Muscle of leg (tissue), 16 donors: ENCODE measurements at places on chromosomes 4 and X. TPM values are rescaled to one million over a fixed set of nuclear protein-coding genes. Genes with fewer than 3 reads are reported as not detected.

DNA sequence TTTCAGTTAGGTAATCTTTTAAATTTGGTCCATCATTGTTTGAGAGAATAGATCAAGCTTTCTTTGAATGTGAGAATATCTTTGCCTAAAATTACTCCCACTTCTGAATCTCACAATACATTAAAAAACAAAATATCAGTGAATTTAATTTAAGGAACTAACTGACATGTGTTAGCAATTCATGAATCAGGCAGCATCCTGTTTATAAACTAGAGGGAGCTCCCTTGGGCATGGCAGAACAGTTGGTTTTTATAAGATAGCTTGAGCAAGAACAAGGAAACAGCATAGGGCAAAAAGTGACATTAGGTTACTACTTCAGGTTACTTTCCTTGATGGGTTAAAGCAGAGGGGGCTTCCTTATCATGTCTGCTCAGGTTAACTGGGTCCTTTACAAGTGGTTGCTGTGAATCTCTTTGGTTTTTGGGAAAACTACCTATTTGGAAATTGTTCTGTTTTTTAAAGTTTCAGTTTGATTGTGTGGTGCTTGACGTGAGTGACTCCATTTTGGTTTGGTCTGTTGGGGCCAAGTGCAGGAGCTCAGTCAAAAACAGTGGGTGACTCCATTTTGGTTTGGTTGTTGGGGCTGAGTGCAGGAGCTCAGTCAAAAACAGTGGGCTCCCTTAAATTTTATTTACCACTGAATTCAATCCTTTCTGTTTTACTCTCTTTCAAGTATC lies 68.0 kb downstream of the PPEF2 start:
- no peak for DNase-seq

GRCh38 chr4:168652755-168653154 lies 155.9 kb downstream of the PALLD start:
- no peak for DNase-seq

DNA sequence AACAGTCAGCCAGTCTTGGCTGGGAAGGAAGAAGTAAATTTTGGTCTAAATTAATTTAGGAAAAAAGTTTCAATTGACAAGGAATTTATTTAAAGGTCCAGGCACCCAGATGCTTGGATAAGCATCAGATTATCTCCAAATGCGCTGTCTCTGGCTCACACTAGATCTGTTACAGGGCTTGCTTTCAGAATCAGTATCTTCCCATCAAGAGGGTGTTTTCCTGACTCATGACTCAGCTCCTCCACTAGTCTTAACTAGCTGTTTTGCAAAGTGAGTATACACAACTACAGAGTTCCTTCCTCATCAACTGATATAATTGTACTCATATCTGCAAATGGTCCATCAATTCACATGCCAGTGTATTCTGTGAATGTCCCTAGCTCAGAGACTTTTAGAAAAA lies 482.1 kb upstream of the CPEB2 start:
- no peak for DNase-seq

Gene VCX3A
- not detected for total RNA-seq

DNA sequence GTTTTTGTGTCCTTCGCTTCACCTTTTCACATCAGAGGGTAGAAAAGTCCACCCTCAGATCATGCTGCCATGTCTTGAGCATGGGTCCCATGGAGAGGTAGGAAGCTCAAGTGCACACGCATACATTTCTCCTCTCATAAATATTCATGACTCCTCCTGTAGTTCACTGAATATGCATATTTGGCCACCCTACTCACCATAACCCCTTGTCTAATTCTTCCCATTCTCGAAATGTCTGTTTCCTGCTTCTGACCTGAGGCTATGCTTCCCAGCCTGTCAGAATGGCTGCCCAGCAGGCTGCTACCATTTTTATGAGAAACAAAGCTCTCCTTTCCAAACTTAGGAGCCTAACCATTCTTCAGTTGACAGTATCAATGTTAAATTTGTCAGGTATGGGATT lies 86.5 kb downstream of the ADRA2C start:
- DNase-seq: no peak

DNA sequence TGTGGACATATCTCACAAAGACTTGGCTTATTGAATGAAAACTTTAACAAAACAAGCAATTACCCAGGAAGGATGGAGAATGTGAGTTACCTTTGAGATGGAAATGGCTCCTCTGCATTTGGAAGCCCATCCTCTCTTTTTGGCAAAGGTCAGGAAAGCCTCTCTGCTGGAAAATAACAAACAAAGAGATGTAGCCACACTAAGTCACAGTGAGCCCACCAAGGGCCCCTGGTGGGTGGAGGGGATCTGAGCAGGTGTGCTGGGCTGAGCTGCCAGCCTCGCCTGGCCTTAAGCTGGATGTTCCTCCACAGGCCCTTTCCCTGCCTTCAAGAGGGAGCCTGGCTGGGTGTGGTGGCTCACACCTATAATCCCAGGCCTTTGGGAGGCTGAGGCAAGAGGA lies 269.2 kb downstream of the HNRNPD start:
- DNase-seq: no peak

GRCh38 chr4:4377732-4378460 lies 9.0 kb upstream of the NSG1 start:
- peak; percentile 89 for DNase-seq

DNA sequence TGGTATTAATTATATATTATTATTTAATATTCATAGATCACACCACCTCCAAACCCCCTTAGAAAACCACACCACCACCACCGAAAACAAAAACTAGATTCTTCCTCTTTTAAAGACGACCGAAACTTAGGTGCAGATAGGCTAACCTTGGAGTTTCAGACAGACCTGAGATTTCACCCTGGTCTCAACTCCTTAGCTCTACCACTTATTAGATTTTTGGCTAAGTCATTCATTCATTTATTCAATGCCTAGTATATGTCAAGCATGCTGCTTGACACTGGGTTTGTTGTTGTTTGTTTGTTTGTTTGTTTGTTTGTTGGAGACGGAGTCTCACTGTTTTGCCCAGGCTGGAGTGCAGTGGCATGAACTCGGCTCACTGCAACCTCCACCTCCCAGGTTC lies 9.5 kb upstream of the BMP2K start:
- DNase-seq: no peak

Gene USP17L12
- not detected for total RNA-seq

Gene CENPVL2
- not detected for total RNA-seq

Gene AADAT
- total RNA-seq: 5.7 TPM

- DNase-seq: no peak
These were observed 53.7 kb downstream of the CHM start for GRCh38 chrX:85993539-85994197.

GRCh38 chr4:142886566-142886965 lies 40.5 kb upstream of the INPP4B start:
- peak; percentile 23 for DNase-seq

Gene HNRNPH2
- total RNA-seq: 40.8 TPM

Gene BGN
- 39.7 TPM for total RNA-seq

- DNase-seq: peak; percentile 34
These were observed 28.7 kb downstream of the TMPRSS11A start for GRCh38 chr4:67934628-67935027.

DNA sequence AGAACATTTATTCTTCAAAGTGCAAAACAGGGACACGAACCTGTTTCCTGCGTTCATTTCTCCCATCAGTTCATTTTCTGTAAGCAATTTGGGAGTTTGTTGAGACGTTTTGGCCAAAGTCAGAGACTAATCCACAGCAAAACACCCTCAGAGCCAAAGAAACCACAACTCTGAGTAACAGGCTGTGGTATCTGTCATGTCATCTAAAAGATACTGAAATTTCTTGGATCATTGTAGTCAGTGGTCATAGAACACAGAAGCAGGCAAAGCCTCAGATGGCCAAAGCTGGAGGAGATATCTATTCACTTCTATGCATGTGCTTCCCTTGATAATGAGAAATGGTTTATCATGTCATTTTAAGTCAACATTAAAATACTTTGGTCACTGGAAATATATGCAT lies 485.6 kb upstream of the GALNT7 start:
- no peak for DNase-seq

Gene BANK1
- total RNA-seq: 0.27 TPM

Gene SLC25A14
- 7.9 TPM for total RNA-seq

DNA sequence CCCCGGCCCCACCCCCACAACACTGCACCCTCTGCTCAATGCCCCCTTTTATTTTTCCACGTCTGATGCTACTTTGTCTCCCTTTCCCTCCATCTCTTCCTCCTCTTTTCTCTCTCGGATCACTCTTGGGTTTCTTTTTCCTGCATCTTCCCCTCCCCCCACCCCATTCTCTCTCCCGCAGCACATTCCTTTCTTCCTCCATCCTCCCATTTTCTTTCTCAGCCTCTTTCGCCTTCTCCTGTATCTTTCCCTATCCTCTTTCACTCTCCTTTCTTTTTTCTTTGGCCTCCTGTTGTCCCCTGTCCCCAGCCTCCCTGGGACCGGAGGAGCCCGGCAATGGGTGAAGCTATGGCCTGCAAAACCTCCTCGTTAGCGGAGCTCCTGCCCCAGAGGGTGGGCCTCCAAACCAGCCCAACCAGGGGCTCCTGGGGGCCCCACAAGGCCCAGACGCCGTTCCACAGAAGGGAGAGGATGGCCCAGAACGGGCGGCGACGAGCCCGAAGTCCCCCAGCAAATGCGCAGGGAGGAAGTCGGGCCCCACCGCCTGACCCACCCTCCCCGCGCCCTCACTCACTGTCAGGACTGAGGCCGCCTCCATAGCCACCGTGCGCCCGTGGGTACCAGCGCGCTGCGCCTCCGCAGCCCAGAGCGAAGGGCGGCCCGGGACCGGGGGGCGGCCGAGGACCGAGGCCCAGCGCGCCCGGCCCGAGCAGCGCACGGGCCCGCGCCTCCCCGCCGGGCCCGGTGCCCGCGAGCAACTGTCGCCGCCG lies 807 bp downstream of the HMX1 start:
- no peak for DNase-seq

DNA sequence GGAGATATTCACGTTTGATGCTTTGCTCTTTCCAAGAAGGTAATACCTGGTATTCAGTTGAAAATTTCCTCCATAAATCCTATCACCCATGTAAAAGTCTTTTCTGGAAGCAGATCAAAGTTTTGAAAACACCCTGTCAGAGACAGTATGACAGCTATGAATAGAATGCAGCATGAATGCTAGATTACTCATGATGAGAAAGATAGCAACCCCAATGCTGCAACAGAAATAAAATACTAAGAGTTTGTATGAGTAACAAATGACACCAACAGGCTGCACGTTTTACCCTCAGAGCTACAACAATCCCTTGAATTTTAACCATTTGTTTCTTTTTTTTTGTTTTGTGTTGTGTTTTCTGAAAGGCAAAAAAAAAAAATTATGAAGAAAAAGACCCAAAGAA lies 108.6 kb downstream of the ARHGAP6 start:
- DNase-seq: no peak

- no peak for DNase-seq
These were observed 646 bp upstream of the GSX2 start for GRCh38 chr4:54099287-54099747.

GRCh38 chrX:2147928-2148327 lies 352.8 kb downstream of the DHRSX start:
- DNase-seq: no peak

GRCh38 chr4:102809691-102810090 lies 17.7 kb downstream of the UBE2D3 start:
- no peak for DNase-seq

- DNase-seq: no peak
These were observed 75.5 kb downstream of the ANXA10 start for GRCh38 chr4:168167714-168168284.

DNA sequence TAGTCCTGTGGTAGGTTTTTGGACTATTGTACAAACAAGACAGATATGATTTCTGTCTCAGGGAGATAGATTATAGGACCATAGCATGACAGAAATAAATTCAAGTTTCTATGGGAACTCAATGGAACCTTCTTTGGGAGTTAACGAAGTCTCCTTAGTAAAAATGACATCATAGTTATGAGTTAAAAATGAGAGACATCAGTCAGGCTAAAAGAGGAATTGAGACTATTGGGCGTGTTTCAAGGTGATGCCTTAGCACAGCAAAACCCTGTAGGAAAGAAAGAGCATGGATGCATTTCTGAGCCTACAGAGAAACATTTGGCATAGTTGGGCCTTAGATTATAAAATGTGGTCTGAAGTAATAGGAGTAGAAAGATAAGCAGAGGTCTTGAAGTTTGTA lies 1909.1 kb upstream of the PCDH7 start:
- no peak for DNase-seq

GRCh38 chrX:48696301-48696908 lies at the start of gene SUV39H1:
Gene SUV39H1, plus strand, starts transcription at chrX:48696734. Its CDS starts 51 bp downstream, at chrX:48696785.
- peak; percentile 96 for DNase-seq

Gene POF1B
- 0.04 TPM for total RNA-seq

DNA sequence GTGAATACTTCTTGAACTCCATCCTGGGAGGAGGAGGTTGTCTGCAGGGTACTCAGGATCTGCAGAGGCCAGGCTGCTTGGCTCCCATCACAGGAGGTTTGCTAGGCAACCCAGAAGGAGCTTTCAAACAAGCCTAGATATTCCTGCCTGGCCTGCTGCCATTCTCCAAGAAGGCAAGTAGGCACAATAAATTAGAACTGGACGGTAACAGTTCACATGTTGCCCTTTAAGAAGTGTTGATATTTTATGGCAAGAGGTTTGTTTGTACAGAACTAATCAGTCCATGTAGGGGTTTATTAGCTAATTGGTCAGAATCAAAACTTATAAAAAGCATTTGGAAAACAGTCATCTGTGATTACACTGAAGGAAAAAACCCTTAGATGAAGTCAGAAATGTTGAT lies 39.3 kb downstream of the SYNPO2 start:
- peak; percentile 22 for DNase-seq

- DNase-seq: no peak
These were observed 7.0 kb upstream of the FGFBP1 start for GRCh38 chr4:15945516-15945915.

- DNase-seq: no peak
These were observed 222.4 kb upstream of the VCX start for GRCh38 chrX:7620560-7620959.

- DNase-seq: peak; percentile 61
These were observed 10.4 kb downstream of the HAUS7 start for GRCh38 chrX:153459986-153460385.

- DNase-seq: no peak
These were observed 44.0 kb upstream of the GATB start for GRCh38 chr4:151804821-151805220.

- no peak for DNase-seq
These were observed 30.4 kb downstream of the TBC1D14 start for GRCh38 chr4:6939761-6940743.

Gene PLS3
- 108 TPM for total RNA-seq

GRCh38 chr4:827209-828081 lies 1.5 kb upstream of the CPLX1 start:
- no peak for DNase-seq

- DNase-seq: no peak
These were observed 2.3 kb downstream of the IKBKG start for GRCh38 chrX:154549766-154550165.
